ENCODE measurements at places on chromosomes 5 and 9.

DNA sequence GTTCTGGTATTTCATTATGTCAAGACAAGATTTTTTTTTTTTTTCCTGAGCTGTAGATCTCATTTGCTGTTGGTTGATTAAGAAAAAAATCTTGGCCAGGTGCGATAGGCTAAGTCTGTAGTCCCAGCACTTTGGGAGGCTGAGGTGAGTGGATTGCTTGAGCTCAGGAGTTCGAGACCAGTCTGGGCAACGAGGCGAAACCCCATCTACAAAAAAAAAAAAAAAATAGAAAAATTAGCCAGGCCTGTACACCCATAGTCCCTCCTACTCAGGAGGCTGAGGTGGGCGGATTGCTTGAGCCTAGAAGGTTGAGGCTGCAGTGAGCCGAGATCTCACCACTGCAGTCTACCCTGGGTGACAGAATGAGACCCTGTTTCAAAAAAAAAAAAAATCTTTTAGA is 12.2 kb downstream of the CDC42SE2 start:
- no peak for DNase-seq

DNA sequence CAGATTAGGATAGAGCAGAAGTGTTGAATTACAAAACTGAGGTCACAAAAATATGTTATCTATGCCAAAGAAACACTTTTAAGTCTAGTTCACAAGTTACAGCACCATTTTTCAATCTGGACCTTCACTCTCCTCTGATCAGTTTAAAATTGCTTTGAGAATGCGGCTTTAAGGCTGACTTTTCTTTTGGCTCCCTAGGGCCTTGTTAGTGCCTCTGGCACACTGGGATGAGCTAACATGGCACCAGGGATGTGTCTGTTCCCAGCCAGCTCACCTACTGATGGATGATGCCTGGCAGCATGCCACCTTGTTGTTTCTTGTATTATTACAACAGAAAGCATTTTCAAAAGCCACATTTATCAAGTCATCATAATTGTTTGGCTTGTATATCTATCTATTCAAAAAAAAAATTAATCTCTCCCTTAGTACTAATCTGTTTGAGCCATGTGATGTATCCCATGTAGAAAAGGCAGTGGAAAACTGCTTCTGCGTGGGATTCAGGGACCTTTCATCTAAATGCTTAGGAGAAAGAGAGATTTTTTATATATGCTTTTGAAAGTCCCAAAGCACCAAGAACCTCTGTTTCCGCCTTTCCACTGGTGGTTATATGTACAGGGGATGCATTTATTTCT is 46.6 kb downstream of the ADAMTSL1 start:
- no peak for DNase-seq

- no peak for DNase-seq
These were observed 157.3 kb downstream of the PPP2R2B start for GRCh38 chr5:146721073-146721815.

- no peak for DNase-seq
These were observed 60.5 kb downstream of the ZFAND5 start for GRCh38 chr9:72304538-72304937.

GRCh38 chr9:34675048-34675714 is 12.7 kb upstream of the CCL27 start:
- peak; percentile 68 for DNase-seq

DNA sequence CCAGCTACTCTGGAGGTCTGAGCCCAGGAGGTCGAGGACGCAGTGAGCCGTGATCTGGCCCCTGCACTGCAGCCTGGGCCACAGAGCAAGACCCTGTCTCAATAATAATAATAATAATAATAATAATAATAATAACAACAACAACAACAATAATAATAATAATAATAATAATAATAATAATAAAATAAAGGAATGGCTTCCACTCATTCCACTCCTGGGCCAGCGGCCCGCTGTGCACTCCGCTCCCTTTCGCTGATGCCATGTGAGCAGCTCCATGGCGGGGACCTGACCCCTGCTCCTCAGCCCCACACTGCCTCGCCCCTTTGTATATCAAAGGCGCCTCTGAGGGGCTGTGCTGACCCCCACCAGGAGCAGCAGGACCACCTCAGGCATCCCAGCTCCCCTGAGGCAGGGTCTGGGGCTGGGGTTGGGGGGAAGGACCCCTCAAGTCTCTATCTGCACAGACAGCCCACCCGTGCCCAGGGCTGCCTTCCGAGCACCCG is 20.0 kb downstream of the GBGT1 start:
- no peak for DNase-seq

- peak; percentile 92 for DNase-seq
These were observed 23.1 kb upstream of the ERCC6L2 start for GRCh38 chr9:95852059-95853032.

DNA sequence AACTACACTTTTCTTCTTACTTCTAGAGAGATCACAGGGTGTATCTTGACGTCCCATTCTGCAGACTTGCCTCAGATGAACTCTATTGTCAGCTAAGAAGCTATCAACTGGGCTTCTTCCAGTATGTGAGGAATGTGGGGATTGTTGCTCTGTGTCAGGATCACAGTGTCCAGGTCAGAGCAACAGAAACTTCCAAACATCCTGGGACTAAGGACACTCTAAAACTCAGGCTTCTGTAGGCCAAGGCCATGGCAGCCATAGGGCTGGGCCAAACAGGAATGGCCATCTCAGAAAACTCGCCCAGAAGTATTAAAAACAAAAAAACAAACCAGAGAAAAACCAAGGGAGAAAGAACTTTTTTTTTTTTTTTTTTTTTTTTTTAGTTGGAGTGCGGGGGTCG is 210.0 kb upstream of the CLINT1 start:
- DNase-seq, result no peak

DNA sequence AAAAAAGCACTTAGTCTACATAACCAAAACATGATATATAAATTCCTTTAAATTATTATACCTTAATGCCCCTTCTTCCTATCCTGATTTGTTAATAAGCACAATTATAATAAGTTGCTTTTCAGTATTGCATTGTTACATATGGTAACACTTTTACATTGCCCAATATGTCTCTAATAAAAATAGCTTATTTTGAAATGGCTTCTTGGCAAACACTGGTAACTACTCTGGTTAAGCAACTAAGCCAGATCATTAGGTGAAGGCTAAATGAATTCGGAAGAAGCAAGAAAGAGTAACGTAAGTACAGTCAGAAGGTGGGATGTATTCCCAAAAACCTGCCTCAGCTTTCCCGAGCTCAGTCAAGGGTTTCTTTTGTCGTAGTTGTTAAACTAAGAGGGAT is 85.3 kb downstream of the TTC39B start:
- no peak for DNase-seq

GRCh38 chr5:112419986-112420864 is 1.1 kb upstream of the EPB41L4A start:
- DNase-seq, result peak; percentile 54

- DNase-seq, result peak; percentile 87
These were observed 65.2 kb upstream of the SPIN1 start for GRCh38 chr9:88322906-88323566.

GRCh38 chr5:53063791-53064190 is 45.8 kb downstream of the MOCS2 start:
- no peak for DNase-seq

GRCh38 chr9:109109967-109110328 is 9.8 kb downstream of the TMEM245 start:
- DNase-seq, result no peak

- DNase-seq, result no peak
These were observed 55.3 kb upstream of the ANGPTL2 start for GRCh38 chr9:127177665-127178265.

- no peak for DNase-seq
These were observed 40.1 kb downstream of the PFDN1 start for GRCh38 chr5:140262839-140263238.

DNA sequence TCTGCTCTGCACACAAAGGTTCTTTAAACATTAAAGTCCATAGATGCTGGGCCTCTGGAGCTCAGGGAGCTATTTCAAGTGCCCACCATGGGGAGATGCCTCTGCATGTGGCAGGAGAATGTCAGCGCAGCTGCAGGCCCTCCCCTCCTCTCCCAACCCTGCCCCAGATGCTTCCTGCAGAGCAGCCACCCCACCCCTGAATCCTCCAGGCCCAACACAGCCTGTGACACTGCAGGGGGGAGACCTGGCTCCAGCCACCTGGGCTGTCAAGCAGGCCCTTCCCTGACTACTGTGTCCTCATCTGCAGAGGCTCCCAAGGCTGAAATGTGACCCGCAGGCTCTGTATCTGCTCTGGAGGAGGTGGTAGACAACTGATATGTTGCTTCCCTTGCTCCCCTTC is 213.9 kb downstream of the GABBR2 start:
- DNase-seq, result no peak

DNA sequence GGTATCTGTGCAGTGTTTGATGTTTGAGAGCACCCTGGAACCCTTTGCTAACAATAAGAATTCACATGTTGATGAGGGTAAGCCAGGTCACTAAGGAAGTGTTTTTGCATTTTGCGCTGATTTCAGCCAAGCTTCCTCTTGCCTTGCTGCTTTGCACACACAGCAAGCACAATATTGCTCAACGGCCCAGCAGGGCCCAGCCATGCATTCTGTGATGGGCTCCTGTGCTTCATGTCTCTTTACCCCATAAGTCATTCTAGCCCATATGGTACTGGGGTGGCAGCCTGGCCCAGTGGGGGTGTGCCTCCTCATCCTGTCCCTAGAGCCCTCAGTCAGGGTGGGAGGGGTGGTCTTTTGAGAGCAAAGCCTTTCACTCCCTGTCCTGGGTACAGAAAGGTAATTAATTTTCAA is 481.3 kb downstream of the GADD45G start:
- DNase-seq, result no peak

DNA sequence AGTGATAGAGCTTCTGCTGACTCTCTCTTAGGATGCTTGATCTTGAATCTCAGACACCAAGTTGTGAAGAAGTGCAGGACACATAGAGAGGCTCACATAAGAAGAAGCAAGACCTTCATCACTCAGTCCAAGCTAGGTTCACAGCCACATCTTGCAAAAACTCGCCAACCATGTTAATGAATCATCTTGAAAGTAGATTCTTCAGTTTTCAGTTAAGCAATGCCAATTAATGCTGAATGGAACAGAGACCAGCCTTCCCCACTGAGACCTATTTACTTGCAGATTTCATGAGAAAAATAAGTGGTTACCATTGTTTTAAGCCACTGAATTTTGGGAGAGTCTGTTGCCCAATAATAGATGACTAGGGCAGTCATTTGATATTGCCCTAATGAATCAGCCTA is 217.7 kb upstream of the EDIL3 start:
- DNase-seq, result no peak

GRCh38 chr9:69198521-69199220 is 24.6 kb downstream of the TJP2 start:
- DNase-seq, result no peak

GRCh38 chr5:54756301-54756700 is 229.1 kb downstream of the ESM1 start:
- no peak for DNase-seq

DNA sequence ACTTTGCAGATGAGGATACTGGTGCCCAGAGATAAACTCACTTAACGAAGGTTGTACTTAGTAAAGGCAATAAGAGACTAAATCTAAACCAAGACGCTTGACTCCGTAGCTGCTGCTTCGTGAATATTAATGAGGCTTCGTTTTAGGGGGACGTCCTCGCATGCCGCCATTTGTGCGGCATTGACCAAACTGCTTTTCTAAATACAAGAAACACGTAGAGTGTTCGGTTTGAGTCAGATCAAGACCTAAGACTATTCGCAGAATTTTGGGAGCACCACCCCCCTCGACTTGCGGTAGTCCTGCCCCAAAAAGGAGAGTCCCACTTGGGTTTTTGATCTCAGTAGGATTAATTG is 1.1 kb downstream of the NPM1 start:
- peak; percentile 76 for DNase-seq

GRCh38 chr5:127358740-127359139 is 68.1 kb downstream of the MEGF10 start:
- no peak for DNase-seq

GRCh38 chr5:53019320-53019719 is 30.2 kb downstream of the ITGA2 start:
- no peak for DNase-seq

DNA sequence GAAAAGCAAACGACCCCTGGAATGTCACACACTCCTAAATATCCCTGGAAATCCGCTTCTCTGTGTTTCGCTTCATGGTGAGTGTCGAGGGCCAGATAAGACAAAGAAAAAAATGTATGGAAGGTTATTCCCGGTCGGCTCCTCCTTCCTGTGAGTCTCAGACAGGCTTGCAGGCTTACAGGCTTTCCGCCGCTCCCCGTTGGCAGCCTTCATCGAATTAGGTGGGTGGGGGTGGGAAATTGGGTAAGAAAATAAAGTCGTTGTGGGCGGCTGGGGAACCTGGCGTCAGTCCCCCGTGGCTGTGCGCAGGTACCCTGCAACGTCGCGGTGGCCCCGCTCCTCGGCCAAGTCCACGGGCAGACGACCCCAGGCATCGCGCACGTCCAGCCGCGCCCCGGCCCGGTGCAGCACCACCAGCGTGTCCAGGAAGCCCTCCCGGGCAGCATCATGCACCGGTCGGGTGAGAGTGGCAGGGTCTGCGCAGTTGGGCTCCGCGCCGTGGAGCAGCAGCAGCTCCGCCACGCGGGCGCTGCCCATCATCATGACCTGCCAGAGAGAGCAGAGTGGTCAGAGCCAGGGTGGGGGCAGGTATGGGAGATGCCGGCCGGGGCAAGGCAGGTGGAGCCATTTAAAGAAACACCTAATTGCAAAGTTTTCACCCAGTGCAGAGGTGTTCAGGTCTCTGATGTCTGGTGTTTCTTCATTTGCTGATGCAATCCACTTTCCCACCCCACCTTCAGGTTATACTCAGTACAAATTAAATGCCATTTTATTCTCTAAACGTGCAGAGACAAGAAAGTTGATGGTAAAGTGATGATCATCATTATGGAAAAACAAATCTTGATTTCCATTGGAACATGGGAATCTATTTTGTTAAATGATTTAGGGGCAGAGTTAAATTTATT is 3.2 kb downstream of the CDKN2B start:
- no peak for DNase-seq

DNA sequence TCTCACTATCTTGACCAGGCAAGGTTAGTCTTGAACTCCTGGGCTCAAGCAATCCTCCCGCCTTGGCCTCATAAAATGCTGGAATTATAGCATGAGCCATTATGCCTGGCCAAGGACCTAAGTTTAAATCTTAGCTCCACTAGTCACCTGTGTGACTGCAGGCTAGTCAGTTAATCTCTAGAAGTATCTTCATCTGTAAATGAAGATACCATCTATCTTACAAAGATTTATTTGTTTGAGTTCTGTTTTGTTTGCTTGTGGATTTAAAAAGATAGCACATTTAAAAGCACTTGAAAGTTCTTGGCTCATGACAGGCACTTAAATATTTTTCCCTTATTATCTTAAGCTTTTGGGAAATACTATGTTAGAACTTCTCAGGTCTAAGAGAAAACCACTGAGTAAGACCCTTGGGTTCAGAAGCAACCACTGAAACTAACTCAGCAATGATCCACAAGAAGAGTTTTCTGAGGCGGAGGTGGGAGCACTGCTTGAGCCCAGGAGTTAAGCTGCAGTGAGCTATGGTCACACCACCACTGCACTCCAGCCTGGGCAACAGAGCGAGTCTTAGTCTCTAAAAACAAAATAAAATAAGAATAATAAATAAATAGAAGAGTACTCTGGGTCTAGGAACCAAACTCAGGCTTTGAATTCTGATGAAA is 19.1 kb downstream of the TMEM245 start:
- peak; percentile 32 for DNase-seq

GRCh38 chr5:141914199-141914743 is 9.4 kb upstream of the DELE1 start:
- no peak for DNase-seq

GRCh38 chr5:179371121-179371510 is 25.9 kb upstream of the ADAMTS2 start:
- no peak for DNase-seq
